ENCODE measurements at places on chromosomes 5 and 9.
A peak's percentile ranks its signal among the peaks of the same experiment; 100 is the strongest.

- DNase-seq, result no peak
These were observed 5.2 kb downstream of the MEF2C start for GRCh38 chr5:88877826-88878225.

GRCh38 chr9:93051680-93052089, 6.8 kb upstream of the SUSD3 start:
- DNase-seq, result peak; percentile 74

DNA sequence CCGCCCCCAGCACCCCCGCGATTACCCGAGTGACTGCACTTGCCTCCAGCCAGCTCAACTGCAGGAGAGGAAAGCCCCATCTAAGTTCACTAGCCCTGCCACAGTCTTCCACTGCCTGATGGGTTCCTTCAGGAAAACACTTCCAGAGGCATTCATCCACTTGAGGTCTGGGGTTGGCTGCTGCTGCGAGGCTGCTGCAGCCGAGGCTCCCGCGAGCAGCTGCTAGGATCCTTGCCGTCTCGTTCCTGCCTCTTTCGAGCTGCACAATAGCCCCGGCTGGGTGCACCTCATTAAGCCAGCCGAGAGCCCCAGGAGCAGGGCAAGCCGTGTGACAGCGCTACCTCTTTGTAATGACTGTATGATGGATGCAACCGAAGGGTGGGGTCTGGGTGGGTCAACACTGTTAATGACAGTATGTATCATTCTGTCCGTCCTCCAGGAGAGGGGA, 24.2 kb upstream of the ELAVL2 start:
- DNase-seq, result no peak

- no peak for DNase-seq
These were observed 19.3 kb upstream of the SLC12A7 start for GRCh38 chr5:1131191-1131621.

- DNase-seq, result no peak
These were observed 103.2 kb downstream of the PDE4D start for GRCh38 chr5:59790376-59790775.

- DNase-seq, result no peak
These were observed 81.2 kb downstream of the RAB24 start for GRCh38 chr5:177222269-177222668.

GRCh38 chr9:111715471-111715870, 54.1 kb downstream of the GNG10 start:
- DNase-seq, result peak; percentile 20

GRCh38 chr5:176810687-176811501, 535 bp downstream of the UNC5A start:
- DNase-seq, result peak; percentile 63

- DNase-seq, result peak; percentile 67
These were observed 16.1 kb upstream of the FRRS1L start for GRCh38 chr9:109182940-109183798.

- no peak for DNase-seq
These were observed 1426.5 kb upstream of the C9orf72 start for GRCh38 chr9:28999806-29000205.

- DNase-seq, result peak; percentile 36
These were observed 103.3 kb upstream of the TAS2R1 start for GRCh38 chr5:9733486-9733885.

DNA sequence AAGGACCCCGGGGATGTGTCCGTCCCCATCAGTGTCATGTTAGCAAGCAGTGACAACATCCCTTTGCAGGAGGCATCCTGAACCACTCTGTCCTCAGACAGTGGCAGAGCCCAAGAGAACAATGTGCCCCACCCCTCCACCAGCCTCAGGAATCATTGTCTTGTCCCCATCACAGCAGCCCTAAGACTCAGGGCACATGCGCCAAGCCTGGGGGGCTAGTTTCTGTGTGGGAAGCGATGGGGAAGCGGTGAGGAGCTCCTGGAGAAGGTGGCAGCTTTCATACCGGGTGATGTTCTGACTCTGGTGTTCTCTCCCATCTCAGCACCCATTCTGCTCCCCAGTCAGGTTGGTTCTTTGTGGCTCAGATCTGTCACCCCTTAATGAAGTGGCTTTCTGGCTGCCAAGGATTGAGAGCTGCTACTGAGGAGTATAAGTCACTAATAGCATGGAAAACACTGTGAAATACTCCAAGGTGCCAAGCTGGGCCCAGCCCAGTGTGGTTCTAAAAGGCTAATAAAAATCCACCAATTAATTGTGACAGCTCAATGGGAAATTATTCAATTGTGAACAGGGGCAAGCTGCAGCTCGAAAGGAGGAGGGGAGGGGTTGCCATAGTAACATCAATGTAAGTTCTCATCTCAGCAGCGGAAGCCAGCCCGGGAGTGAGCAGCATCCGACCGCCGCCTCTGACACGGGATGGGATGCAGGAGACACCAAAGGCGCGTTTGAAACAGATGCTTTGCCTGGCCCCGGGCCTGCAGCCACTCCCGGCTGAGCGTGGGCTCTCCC, 4.7 kb downstream of the QRFP start:
- DNase-seq, result no peak

DNA sequence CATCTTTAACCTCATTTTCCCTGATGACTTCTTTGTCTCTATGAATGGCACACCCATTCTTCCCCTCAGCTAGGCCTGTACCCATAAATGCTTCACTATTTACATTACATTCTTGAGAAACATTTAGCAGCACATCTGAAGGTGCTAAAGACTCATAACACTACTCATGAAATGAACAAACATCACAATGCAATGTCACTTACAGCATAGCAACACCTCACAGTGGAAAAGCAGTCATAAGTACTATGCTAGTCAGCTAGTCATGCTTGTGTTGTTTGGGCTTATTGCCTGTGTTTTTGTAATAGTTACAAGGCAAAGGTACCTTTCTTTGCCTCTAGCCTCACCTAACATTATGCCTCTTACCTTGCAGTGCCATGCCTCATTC, 228.9 kb downstream of the KIAA0825 start:
- no peak for DNase-seq

GRCh38 chr5:16615741-16616535, 859 bp downstream of the RETREG1 start:
- DNase-seq, result no peak

- no peak for DNase-seq
These were observed 18.5 kb downstream of the POU4F3 start for GRCh38 chr5:146357126-146357525.

GRCh38 chr5:11075035-11075805, 314.2 kb upstream of the DAP start:
- no peak for DNase-seq

DNA sequence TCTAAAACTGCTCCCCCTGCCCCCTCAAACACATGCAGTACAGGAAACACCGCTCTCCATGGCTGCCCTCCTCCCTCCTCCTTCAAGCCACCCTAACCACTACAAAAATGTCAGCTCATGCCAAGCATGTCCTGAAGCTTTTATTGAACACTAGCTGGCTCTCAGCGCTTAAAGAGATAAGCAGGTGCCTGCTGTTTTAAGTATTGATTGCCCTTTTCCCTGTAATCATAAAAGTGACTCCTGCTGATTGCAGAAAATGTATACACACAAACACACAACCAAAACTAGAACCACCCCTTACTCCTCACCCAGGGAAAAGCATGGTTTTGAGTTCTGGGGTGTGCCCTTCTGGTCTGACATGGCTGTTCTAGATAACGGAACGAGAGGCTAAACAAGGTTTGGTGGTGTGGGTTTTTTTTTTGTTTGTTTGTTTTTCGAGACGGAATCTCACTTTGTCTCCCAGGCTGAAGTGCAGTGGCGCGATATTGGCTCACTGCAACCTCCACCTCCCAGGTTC, 3.7 kb upstream of the UCK1 start:
- DNase-seq, result no peak

- DNase-seq, result peak; percentile 11
These were observed 572 bp downstream of the SCGB3A1 start for GRCh38 chr5:180590543-180591310.

- DNase-seq, result no peak
These were observed 49.0 kb downstream of the NKD2 start for GRCh38 chr5:1057485-1058082.

- no peak for DNase-seq
These were observed 1.2 kb downstream of the SLC24A2 start for GRCh38 chr9:19787672-19788071.

DNA sequence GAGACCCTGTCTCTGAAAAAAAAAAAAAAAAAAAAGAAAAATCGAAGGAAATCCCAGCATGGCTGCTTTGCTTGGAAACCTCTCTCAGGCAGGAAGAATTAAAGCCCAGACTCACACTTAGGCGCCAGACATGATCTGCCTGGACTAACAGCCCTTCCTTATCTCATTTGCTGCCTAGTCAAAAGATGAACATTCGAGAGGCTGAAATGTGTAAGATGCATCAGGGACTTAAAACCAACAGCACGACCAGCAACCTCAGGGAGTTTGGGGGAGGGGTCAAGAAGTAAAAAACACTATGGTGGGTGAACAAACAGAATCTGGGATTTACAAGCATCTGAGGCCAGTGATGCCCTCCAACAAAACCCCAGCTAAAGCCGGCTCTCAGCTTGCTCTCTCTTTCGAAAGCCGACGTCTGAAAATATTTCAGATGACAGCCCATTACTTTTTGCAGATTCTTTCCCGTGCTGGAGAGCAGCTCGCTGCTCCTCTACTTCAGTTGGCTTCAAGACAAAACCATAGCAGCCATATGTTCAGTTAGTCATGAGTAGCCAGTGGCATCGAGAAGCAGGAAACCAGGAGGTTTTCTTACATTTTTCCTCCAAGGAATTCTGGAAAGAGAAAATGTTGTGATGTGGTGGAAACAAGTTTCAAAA, 249.9 kb downstream of the MARCHF11 start:
- no peak for DNase-seq

GRCh38 chr9:87322840-87323635, 174.6 kb upstream of the DAPK1 start:
- peak; percentile 77 for DNase-seq

DNA sequence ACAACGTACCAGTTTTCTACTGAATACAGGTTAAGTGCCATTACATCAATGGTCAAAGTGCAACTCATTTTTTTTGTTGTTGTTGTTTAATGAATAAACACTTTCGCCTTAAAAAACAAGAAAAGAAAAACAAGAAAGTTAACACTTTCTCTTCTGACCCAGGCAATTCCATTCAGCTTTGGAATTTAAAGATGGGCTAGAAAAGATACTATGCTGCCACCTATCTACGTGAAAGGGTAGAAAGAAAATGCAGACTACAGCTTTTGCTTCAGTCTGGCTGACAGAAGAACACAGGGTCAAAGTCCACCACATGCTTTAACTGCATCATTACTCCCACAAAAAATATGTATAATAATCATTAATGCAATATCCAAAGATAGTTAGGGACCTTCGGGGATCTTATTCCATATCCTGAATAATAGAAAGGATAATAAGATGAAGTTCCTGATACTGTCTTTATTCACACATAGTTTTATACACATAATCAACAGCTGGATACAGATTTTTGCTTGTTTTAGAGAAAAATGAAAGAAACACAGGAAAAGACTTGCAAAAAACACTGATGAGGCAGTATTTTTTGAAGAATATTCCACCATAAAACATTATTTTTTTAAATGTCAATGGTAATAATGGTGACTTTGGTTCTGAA, 40.4 kb downstream of the ZDHHC21 start:
- DNase-seq, result no peak

DNA sequence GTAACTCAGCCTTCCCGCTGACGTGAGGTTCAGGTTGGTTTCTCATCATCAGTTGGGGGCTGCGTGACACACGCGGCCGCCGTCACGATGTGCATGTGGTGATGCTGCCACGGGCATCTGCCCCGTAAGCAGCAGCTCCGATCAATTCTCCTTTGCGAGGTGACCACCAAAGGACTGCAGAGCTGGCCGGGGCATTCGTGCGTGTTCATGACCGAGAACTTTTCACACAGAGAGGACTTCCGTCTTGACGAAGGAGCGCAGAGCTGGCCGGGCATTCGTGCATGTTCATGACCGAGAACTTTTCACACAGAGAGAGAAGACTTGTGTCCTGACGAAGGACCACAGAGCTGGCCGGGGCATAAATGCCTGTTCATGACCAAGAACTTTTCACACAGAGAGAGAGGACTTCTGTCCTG, 3.8 kb upstream of the LCN1 start:
- DNase-seq, result no peak

All from GM03348 (cell line).